ENCODE measurements at places on chromosomes 16 and 17. TPM values are rescaled to one million over a fixed set of nuclear protein-coding genes. Genes with fewer than 3 reads are reported as not detected.

TMC7 gene
- total RNA-seq, result 1.4 TPM

DNA sequence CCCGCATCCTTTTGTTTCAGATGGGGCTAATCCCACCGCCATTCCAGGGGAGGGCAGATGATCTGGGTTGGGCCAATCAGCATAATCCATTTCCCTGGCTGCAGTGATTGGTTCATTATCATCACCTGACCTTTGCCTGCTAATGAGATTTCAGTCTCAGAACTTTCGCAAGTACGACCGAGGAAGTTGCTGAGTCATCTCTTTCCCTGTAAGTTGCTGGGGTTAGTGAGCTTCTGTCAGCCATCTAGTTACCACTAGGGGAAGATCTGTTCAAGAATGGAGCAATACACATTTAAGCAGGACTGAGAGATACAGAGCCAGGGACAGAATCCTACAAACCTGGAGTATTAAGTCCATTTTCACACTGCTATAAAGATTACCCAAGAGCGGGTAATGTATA, 65.3 kb upstream of the NUDT7 start:
- H3K4me3 ChIP-seq, result no peak overlapping the region
- H3K4me1 ChIP-seq, result no peaks in the 10 kb centered on the region
- DNase-seq, result no peak
- no peak overlapping the region for H3K27ac ChIP-seq
- H3K36me3 ChIP-seq, result no peaks in the 10 kb centered on the region
- no peaks in the 10 kb centered on the region for H3K27me3 ChIP-seq

GRCh38 chr17:1986783-1987451, 38.2 kb downstream of the RTN4RL1 start:
- H3K4me3 ChIP-seq, result no peak overlapping the region
- DNase-seq, result no peak
- no peaks in the 10 kb centered on the region for H3K4me1 ChIP-seq
- no peaks in the 10 kb centered on the region for H3K36me3 ChIP-seq

MMP25 gene
- 11.4 TPM for total RNA-seq

GRCh38 chr16:61371388-61371787, 664.9 kb downstream of the CDH8 start:
- no peaks in the 10 kb centered on the region for H3K27me3 ChIP-seq
- H3K27ac ChIP-seq, result no peak overlapping the region
- no peak for DNase-seq
- no peak overlapping the region for H3K4me3 ChIP-seq
- H3K4me1 ChIP-seq, result no peaks in the 10 kb centered on the region

GRCh38 chr16:77330332-77331042, 104.3 kb downstream of the ADAMTS18 start:
- H3K27ac ChIP-seq, result no peak overlapping the region
- H3K4me1 ChIP-seq, result no peaks in the 10 kb centered on the region
- no peaks in the 10 kb centered on the region for H3K27me3 ChIP-seq
- no peaks in the 10 kb centered on the region for H3K36me3 ChIP-seq
- H3K4me3 ChIP-seq, result no peak overlapping the region

DNA sequence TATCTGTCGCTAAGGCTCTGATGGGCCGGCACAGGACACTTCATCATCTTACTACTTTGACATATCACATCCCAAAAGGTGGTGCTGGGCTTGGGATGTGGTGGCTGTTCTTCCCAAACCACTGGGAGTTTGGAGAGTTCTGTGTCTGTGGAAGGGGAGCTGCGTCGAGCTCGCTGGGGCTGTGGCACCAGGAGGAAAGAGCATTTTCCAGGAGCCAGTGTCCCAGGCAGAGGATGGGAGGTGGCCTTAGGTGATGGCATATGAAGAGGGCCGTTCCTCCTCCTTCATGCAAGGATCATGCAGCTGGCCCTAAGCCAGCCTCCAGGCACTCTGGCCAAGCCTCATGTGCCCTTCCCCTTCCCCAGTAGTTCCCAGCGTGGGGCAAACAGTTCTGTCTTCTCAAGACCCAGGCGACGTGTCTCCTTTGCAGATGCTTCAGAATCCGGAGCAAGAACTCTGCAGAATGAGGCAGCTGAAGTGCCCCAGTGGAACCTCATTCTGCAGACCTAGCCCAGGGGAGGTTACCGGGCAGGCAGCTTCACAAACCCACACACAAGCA, 89.4 kb upstream of the TNRC6C start:
- no peaks in the 10 kb centered on the region for H3K36me3 ChIP-seq
- DNase-seq, result peak; percentile 55
- H3K4me1 ChIP-seq, result no peaks in the 10 kb centered on the region
- H3K4me3 ChIP-seq, result no peak overlapping the region
- no peaks in the 10 kb centered on the region for H3K27me3 ChIP-seq

DNA sequence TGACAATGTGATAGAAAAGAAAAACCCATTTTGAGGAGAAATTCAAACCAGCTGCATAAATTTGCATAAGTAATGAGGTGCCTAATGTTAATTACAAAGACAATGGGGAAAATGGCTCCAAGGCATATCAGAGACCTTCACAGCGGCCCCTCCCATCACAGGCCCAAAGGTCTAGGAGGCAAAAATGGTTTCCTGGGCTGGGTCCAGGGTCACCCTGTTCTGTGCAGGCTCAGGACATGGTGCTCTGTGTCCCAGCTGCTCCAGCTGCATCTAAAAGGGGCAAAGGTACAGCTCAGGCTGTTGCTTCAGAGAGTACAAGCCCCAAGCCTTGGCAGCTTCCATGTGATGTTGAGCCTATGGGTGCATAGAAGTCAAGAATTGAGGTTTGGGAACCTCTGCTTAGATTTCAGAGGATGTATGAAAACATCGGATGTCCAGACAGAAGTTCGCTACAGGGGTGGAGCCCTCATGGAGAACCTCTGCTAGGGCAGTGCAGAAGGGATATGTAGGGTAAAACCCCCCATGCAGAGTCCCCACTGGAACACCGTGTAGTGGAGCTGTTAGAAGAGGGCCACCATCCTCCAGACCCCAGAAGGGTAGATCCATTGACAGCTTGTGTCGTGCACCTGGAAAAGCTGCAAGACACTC, 40.6 kb downstream of the IKZF3 start:
- no peak for DNase-seq
- no peaks in the 10 kb centered on the region for H3K36me3 ChIP-seq
- H3K27me3 ChIP-seq, result peaks cover 2% of the 10 kb centered on the region
- no peak overlapping the region for H3K27ac ChIP-seq
- H3K4me3 ChIP-seq, result no peak overlapping the region
- no peaks in the 10 kb centered on the region for H3K4me1 ChIP-seq

DNA sequence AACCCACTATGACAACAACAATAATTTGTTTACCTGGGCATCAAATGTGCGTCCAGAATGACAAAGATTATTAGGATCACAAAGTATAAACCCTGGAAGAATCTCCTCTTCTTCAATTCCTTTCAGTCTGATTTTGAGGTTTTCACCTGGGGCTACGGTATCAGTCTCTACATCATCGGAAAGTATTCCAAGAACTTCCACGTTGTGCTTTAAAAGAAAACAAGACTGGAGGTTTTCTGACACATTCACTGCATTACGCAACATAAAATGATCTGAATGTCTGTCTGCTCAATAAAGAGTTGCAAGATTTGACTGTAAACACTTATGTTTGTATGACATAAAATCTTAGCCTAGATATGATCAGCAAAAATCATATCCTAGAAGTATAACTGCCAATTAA, 26.0 kb upstream of the RSL1D1 start:
- H3K36me3 ChIP-seq, result peaks cover 11% of the 10 kb centered on the region
- DNase-seq, result no peak
- H3K27me3 ChIP-seq, result no peaks in the 10 kb centered on the region
- H3K4me3 ChIP-seq, result no peak overlapping the region

- no peaks in the 10 kb centered on the region for H3K36me3 ChIP-seq
- no peak overlapping the region for H3K4me3 ChIP-seq
- H3K27me3 ChIP-seq, result no peaks in the 10 kb centered on the region
- DNase-seq, result peak; percentile 84
- no peak overlapping the region for H3K27ac ChIP-seq
- no peaks in the 10 kb centered on the region for H3K4me1 ChIP-seq
Observed at GRCh38 chr17:63478814-63479494, 2.1 kb downstream of the ACE start.

ZG16B gene
- total RNA-seq, result not detected

TMEM114 gene
- total RNA-seq, result not detected

GRCh38 chr17:7045492-7046126, 1.7 kb upstream of the SLC16A11 start:
- no peak for DNase-seq
- no peak overlapping the region for H3K27ac ChIP-seq
- H3K4me1 ChIP-seq, result no peaks in the 10 kb centered on the region
- no peaks in the 10 kb centered on the region for H3K36me3 ChIP-seq
- no peak overlapping the region for H3K4me3 ChIP-seq

QPRT gene
- 4.4 TPM for total RNA-seq

DNA sequence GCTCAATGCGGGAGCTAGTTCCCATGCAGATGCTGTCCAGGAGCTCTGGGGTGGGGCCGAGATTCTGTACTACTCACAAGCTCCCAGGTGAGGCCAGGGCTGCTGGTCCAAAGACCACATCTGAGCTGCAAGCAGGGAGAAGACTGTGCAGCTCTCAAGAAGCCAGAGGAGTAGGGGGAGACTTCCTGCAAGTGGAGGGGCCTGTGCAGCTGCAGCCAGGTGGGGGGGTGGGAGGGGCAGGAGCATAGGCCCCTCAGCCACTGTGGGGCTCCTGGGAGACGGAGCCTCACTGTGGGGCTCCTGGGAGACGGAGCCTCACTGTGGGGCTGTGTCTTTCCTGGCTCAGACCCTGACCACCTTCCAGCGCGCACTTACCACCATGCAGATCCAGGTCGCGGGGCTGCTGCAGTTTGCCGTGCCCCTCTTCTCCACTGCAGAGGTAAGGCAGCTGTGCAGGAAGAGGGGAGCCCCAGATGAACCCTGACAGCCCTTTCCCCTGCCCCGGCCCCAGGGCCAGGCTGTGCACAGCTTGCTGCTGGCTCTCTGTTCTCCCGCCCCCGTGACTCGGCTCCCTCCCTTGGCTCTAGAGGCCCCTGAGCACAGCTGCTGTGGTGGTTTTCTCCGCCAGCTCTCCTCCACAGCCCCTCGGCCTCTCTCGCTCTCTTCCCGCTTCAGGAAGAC, 24.3 kb upstream of the DNAI2 start:
- no peak overlapping the region for H3K27ac ChIP-seq
- no peak overlapping the region for H3K4me3 ChIP-seq
- H3K27me3 ChIP-seq, result no peaks in the 10 kb centered on the region

ADAD2 gene
- 0.33 TPM for total RNA-seq
